ENCODE measurements at places on chromosomes 6 and 20.

GRCh38 chr20:8367689-8368088, 235.6 kb downstream of the PLCB1 start:
- DNase-seq, result no peak

DNA sequence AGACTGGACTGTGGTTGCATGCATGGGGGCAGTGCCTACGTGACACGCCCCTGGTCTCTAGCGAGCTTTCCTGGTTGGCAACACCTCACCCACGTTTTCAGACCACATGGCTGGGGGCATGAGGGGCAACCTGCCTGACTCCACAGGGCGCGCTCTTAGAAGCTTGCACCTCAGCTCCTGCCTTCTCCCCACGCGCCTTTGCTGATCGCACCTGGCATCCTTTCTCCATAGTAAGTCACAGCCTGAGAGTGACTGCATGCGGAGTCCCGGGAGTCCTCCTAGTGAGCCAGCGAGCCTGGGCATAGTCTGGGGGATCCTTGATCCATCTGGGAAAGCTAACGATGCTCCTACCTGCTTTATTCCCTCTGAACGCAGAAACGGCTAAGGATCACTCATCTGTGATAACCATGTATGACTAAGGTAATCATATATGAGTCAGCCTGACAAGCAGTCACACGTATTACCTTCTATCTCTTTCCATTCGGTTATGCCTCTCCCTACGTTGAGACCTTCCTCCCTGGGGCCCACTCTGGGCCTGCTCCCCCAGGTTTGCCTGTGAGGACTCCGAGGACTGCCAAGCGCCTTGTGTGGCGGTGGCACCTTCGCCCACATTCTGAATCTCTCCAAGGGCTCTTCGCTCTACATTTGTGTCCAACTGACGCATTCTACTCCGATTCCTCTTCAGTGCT, 4.5 kb downstream of the TCFL5 start:
- DNase-seq, result no peak

DNA sequence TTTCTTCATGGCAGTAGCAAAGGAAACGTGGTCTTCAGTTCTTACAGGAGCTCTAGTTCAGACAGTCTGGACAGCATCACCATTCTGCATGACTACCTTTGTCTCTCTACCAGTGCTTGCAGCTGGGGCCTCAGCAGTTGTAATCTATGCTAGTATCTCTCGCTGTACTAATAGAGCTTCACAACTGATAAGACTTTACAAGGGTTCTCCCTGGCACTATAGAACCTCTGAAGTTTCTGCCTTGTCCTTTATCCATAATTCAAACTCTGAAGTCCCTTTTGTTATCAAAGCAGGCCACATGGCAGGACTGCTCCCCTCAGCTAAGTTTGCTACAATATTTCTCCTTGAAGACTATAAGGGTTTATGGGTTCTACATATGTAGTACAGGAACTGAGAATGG, 842.1 kb upstream of the ADGRB3 start:
- no peak for DNase-seq

GRCh38 chr6:169130113-169130512, 123.5 kb downstream of the THBS2 start:
- DNase-seq, result no peak

DNA sequence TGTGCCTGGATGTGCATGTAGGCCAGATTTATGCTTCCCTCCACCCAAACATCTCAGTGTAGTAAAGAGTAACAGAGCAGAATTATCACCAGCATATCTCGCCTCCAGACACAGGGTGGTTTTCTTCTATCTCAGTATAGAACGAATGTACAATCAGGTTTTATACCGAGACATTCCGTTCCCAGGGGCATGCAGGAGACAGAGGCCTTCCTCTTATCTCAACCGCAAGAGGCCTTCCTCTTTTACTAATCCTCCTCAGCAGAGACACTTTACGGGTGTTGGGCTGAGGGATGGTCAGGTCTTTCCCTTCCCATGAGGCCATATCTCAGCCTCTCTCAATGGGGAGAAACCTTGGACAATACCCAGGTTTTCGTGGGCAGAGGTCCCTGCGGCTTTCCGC, 36.4 kb upstream of the MC3R start:
- DNase-seq, result no peak

DNA sequence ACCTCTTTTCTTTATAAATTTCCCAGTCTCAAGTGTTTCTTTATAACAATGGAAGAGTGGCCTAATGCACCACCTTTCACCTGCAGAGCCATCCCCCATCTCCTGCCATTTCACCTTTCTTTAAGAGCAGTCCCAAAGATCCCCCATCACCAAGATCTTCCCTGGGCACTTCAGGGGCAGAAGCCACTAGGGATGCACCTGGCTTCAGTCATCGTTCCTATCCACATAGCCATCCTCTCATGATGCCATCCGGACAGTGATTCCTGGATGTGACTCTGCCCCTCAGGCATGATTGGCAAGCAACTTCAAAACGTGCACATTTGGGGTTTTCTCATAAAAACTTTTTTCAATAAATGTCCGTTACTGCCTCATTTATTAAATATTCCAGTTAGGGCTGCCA, 225.9 kb downstream of the TBXT start:
- no peak for DNase-seq

DNA sequence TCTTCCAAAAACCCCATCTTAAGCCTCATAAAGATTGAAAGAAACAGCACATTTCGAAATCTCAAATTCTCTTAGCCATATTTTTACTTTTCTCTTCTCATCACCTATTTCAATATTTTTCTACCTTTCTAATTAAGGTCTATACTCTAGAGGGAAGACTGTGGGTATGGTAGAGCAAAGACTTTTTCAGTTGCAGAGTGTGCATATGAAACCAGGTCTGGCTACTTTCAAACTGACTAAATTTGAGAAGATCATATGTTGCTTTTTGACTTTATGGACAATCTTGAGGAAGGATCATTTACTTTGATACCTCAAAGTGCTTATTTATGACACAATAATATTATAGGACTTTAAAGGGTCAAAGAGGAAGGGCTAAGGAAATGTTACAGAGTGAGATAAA, 20.7 kb downstream of the FILIP1 start:
- DNase-seq, result no peak

GRCh38 chr6:64630901-64631300, 995.3 kb downstream of the PHF3 start:
- no peak for DNase-seq

GRCh38 chr20:54040531-54040930, 29.9 kb downstream of the BCAS1 start:
- no peak for DNase-seq

DNA sequence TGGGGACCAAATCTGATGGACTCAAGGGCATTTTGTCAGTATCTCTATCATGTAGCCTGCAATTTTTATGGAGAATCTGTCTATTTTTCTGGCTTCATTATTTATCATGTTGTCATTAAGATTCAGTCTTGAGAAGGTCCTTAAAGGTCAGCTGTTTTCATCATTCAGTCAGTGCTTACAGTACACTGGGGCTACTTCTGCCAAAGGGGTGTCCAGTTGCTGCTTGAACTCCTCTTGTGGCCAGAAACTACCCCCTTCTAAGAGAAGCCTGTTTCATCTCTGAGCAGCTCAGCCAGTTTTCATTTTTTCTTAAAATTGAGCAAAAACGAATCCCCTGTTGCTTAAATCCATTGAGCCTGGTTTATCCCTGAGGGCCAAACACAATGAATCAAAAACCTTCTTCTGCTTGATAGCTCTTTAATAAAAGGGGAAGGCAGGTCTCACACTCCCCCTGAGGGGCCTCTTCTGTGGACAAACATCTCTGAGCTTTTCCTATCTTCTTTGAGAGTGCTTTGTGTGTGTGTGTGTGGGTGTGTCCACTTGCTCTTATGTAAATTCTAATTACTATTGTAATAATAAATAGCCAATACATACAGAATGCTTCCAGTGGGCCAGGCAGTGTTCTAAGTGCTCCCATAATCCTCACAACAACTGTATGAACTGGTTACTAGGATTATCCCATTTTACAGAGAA, 172.2 kb downstream of the PLCB1 start:
- DNase-seq, result no peak

DNA sequence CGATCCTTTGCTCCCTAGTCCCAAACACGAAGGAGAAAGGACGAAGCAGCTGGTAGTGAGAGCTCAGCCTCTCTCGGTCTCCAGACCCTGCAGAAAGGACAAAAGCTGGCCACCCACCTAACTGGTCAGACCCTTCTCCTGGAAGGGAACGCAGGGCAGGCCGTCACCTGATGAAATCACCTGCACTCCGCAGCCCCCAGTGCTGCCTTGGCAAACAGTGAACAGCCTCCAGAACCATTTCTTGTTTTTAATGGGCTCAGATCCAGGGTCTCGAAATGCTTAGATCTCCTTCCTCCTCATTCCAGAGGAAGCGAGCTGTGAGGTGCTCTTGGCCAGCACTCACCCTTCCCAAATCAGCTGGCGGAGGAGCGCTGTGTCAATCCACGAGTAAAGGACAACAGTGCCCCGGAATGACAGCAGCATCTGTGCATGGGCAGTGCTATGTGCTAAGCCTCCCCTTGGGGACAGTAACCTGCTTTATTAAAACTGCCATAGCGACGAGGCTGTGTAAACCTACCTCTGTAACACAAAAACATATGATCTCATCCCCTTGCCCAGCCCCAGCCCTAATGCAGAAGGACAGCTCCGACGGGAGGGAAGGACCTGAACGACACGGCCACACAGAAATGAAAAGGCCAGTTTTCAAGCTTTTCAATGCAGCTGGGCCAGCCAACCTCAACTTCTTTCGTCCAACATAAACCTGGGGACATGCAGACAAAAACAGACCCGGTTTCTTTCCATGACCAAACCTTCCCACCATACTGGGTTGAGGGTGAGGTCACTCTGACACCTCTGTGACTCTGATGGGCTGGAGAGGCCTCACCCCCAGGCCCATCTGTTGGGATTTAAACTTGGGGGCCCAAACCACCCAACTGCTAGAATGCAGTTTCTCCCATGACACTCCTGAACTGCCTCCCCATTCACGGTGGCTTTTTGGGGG, 43.3 kb downstream of the SULF2 start:
- no peak for DNase-seq

- DNase-seq, result no peak
These were observed 4.7 kb upstream of the MYLK4 start for GRCh38 chr6:2755456-2755855.

GRCh38 chr6:138622967-138623366, 123.7 kb upstream of the NHSL1 start:
- DNase-seq, result no peak

DNA sequence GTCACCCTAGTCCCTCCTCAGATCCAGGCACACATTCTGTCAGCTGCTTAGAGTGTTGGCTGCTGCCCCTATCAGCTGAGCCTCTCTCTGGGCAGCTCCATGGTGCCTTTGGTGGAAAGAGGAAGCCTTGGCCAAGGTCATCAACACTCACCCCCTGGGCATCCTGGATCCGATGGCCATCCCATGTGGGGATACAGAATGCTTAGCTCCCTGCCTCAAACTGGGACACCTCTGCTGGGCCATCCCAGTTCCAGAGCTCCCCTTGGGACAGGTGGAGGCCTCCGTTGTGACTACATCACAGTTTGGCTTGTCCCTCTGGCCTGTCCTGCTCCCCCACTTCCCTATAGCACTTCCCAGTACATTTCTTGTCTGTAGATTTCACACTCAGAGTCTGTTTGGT, 45.6 kb downstream of the TOX2 start:
- DNase-seq, result no peak

- DNase-seq, result no peak
These were observed 152.4 kb upstream of the SNX9 start for GRCh38 chr6:157670466-157671186.

DNA sequence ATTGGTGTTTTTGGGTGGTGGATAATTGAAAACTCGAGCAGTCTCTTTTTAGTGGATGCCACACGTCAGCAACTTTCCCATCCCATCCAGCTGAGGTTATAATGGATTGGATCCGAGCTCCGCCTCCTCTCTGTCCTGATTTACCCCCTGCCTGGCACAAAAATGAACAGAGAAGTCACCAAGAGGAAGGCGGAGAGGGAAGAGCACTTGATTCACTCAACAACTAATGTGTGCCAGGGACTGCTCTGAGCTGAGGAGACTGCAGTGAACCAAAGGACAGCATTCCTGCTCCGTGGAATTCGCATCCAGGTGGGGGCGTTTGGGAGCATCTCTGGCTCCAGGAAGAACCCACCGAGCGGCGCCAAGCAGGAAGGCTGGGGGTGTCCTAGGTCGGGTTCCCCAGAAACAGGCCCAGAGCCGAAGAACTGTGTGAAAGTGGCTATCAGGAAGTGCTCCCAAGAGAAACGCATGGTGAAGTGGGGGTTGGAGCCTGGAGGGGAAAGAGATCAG, 95.8 kb upstream of the NAA20 start:
- DNase-seq, result no peak

DNA sequence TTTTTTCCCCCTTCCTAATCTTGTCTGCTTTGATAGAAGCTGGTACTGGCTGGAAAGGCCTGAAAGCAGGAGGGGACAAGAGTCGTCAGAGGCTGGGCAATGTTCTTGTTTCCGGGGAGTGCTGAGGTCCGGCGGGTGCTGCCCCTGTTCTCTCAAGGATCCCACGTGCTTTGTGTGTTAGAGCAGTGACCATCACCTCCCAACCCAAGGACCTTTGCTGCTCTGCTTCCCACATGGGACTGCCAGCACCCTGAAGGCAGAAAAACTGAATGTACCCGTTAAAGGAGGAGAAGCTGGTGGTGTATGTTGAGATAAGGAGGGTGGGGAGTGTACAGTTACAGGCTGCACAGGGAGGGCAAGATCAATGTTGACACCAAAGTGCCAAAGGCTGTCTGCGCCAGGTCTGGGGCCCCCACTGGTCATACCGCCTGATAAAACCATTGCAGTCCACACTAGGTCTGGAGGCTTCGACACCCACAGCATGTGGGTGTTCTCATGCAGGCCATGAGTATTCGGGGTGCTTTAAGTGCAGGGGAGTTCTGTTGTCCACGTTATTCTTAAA, 15.0 kb downstream of the C20orf173 start:
- no peak for DNase-seq

GRCh38 chr6:151289399-151290007, 49.7 kb downstream of the AKAP12 start:
- DNase-seq, result no peak

GRCh38 chr6:137688230-137688971, 178.7 kb upstream of the TNFAIP3 start:
- no peak for DNase-seq

GRCh38 chr6:129243377-129243776, 360.4 kb downstream of the LAMA2 start:
- no peak for DNase-seq

- no peak for DNase-seq
These were observed 15.0 kb upstream of the RNF8 start for GRCh38 chr6:37338745-37339255.

- DNase-seq, result no peak
These were observed 62.0 kb upstream of the CD93 start for GRCh38 chr20:23147964-23148730.

- no peak for DNase-seq
These were observed 102.6 kb upstream of the TNFAIP3 start for GRCh38 chr6:137764464-137764863.

Data from stimulated activated CD8-positive, alpha-beta memory T cell treated with anti-CD3 and anti-CD28 coated beads, Interleukin-15, amount 100 ng/mL, for 24 hours (primary cell).